ENCODE measurements at places on chromosomes 2 and 18. TPM values are rescaled to one million over a fixed set of nuclear protein-coding genes. Genes with fewer than 3 reads are reported as not detected.

DNA sequence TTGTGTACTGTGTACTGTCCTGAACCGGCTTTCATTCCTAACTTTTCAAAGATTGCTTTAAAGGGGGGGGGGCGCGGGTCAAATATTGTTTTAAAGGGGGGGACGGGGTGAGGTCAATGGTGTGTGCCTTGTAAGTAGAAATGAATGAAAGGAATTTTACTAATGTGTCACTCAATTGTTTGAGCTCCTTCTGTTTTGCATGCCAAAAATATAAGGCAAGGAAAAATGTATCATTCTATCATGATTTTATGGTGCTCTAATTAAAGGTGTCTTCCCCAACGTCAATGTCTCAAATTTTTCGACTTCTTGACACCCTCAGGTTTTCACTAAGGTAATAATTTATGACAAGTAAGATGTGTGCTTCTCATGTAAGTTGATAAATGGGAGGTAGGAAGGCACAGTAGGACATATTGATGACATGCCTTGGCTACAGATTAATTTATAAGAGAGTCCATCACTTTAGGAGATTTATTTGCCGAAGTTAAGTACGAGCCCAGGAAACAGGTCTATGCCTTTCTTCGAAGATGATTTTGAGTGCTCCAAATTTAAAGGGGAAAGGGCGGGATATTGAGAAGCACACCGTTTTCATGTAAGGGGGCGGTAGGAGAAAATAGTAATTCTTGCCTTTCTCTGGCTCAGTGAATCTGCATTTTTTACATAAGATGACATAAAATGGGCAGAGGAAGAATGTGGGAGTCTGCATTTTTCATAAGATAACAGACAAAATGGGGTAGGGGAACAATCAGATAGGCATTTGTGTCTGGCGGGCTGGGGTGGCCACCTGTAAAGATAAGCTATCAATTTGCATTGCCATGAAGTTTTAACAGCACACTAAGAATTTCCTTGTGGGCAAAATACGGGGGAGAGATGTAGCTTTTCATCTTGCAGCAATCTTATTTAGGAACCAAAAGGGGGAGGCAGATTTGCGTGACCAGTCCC, 1.2 kb upstream of the TRAPPC8 start:
- H3K27ac ChIP-seq, result peak overlapping the region; percentile 99
- no peak overlapping the region for H3K4me3 ChIP-seq
- no peaks in the 10 kb centered on the region for H3K27me3 ChIP-seq
- no peaks in the 10 kb centered on the region for H3K36me3 ChIP-seq
- H3K4me1 ChIP-seq, result peaks cover 43% of the 10 kb centered on the region

GRCh38 chr2:231185886-231186285, 12.5 kb upstream of the ARMC9 start:
- no peaks in the 10 kb centered on the region for H3K27me3 ChIP-seq
- no peak overlapping the region for H3K4me3 ChIP-seq
- H3K27ac ChIP-seq, result no peak overlapping the region
- DNase-seq, result no peak

DNA sequence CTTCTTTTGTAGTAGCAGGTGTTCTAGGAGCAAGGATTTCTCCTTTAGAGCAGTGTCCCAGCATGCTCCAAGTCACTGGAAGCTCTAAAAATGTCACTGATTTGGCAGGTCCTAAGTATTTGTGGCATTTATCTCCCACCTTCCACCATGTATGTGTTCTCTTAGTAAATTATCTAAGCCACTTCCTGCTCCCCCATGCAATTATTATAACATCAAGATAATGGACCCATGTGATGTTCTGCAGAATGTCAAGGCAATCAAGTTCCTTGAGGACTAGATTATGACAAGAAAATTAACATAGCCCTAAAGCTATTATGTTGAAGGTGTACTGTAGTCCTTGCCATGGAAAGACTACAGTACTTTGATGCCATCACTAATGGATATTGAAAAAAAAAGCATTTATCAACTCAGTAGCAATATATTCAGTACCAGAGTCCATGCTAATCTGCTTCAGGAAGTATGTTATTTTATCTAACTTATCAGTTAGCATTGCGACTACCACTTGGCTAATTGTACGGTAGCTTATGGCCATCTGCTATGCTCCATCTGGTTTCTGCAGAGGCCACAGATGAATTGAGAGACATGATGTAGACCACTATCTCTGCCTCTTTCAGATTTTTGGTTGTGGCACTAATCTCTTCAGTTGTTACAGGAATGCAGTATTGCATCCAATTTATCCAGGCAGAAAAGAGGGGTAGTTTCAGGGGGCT, 56.7 kb downstream of the GPR39 start:
- H3K4me1 ChIP-seq, result no peaks in the 10 kb centered on the region
- H3K4me3 ChIP-seq, result no peak overlapping the region
- H3K36me3 ChIP-seq, result no peaks in the 10 kb centered on the region
- no peak for DNase-seq
- H3K27me3 ChIP-seq, result no peaks in the 10 kb centered on the region
- H3K27ac ChIP-seq, result no peak overlapping the region

The POTEI gene
- not detected for total RNA-seq

DNA sequence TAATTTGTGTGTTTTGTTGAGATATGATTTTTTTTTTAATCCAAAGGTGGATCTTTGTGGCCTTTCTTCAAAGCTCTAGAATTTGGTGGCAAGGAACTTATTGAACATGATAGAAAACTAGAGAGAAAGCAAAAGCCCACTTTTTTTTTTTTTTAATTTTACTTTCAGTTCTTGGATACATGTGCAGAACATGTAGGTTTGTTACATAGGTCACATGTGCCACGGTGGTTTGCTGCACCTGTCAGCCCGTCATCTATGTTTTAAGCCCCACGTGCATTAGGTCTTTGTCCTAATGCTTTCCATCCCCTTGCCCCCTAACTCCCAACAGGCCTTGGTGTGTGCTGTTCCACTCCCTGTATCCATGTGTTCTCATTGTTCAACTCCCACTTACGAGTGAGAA, 135.9 kb downstream of the RHBDD1 start:
- H3K27me3 ChIP-seq, result no peaks in the 10 kb centered on the region
- H3K36me3 ChIP-seq, result no peaks in the 10 kb centered on the region
- DNase-seq, result no peak
- no peak overlapping the region for H3K4me3 ChIP-seq
- H3K27ac ChIP-seq, result no peak overlapping the region

The CYP27C1 gene
- not detected for total RNA-seq

- H3K36me3 ChIP-seq, result no peaks in the 10 kb centered on the region
- H3K27me3 ChIP-seq, result no peaks in the 10 kb centered on the region
- DNase-seq, result no peak
- no peak overlapping the region for H3K4me3 ChIP-seq
These were observed 25.4 kb downstream of the PDCL3 start for GRCh38 chr2:100588071-100588786.

The HDHD2 gene
- 36.9 TPM for total RNA-seq

The C2orf80 gene
- not detected for total RNA-seq

The SERPINB4 gene
- total RNA-seq, result not detected

GRCh38 chr18:24982831-24983230, 369.1 kb downstream of the ZNF521 start:
- no peaks in the 10 kb centered on the region for H3K4me1 ChIP-seq
- no peaks in the 10 kb centered on the region for H3K27me3 ChIP-seq
- H3K4me3 ChIP-seq, result no peak overlapping the region
- H3K27ac ChIP-seq, result no peak overlapping the region

Data from transverse colon (tissue), 4 donors.